ENCODE measurements at places on chromosomes 4 and X.

- no peak for DNase-seq
Measured at GRCh38 chrX:141934059-141934641, 30.5 kb downstream of the MAGEC1 start.

DNA sequence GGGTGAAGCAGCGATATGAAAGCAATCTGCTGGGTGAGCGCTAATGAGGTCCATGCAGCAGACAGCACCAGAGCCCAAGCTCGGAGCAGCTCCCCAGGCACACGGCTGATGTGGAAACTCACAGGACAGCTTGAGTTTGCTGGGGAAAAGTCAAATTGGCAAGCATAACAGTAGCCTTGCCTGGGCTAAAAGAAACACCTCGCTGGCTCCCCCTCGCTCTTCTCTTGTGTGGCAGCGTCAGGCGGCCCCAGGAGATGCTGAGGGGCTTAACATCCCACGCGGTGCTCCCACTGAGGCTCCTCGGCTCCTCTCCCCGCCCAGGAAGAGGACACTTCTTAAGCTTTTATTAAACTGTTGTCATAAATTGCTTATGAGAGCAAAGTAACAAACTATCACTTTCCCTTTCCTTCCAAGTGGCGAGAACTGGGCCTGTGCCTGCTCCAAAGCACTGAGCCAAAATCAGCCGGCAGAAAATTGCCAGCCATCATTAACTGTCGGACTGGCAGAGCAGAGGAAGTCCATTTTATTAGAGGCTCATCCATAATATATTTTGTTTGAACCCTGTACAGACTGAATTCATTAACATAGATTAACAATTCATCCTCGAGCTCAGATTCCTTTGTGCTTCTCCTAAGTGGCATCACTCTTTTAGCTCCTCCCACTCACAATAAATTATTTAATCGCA is 111.4 kb downstream of the TSPAN5 start:
- no peak for DNase-seq

GRCh38 chrX:20623448-20623847 is 356.7 kb upstream of the RPS6KA3 start:
- no peak for DNase-seq

DNA sequence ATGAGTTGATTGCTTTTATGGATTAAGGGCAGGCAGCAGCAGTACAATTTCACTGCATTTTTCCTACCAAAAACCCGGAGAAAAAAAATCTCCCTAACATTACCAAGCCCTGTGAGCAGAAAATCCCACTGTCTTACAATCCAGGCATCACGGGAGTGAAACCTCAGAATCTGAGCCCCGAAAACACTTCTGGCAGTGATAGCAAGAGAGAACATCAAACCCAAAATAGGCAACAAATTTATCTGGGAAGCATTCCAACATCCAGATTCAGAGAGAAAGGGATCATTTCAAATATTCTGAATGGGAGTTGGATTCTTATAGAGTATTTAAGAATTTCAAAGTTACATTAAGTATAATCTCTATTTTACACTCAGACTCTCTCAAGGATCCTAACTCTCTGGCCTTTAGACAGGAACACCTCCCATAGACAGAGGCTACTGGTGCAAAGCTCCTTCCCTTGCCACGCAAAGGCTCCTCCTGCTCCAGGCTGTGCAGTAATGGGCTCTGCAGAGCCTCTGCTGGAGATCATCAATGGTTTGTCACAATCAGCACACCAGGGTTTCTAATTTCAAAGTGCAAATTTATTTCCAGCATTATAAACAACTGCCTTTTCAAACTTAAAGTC is 256.9 kb downstream of the PARM1 start:
- no peak for DNase-seq

GRCh38 chr4:66328803-66329574 is 658.7 kb upstream of the EPHA5 start:
- no peak for DNase-seq

DNA sequence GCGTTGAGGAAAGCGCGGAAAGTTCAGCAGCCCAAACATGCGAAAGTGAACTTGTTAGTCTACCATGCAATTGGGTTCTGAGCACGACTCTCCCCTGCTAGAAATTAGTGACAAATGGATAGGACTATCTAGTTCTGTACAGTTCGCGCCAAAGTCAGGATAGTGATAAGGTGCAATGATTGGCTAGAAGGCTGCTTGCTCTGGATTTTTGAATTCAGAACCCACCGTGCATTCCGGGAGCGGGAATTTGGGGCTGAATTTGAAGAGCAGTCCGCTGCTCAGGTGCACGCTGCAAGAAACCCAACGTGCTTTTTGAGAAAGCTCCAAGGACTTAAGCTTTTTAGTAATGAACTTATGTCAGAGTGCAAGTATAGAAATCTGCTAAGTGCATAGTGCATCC is 732 bp upstream of the ESX1 start:
- no peak for DNase-seq

All from stimulated activated CD8-positive, alpha-beta memory T cell treated with anti-CD3 and anti-CD28 coated beads, Interleukin-15, amount 100 ng/mL, for 24 hours (primary cell).